ENCODE measurements at places on chromosomes 7 and 10.

GRCh38 chr10:129505500-129506075 is 38.5 kb downstream of the MGMT start:
- DNase-seq: no peak

GRCh38 chr10:21637795-21638194 is 103.8 kb downstream of the MLLT10 start:
- DNase-seq: no peak

GRCh38 chr7:35241884-35242283 is 12.0 kb downstream of the TBX20 start:
- no peak for DNase-seq

GRCh38 chr10:132392811-132393694 is 3.9 kb upstream of the PWWP2B start:
- no peak for DNase-seq

- no peak for DNase-seq
These were observed 45.3 kb upstream of the EGR2 start for GRCh38 chr10:62861507-62861906.

DNA sequence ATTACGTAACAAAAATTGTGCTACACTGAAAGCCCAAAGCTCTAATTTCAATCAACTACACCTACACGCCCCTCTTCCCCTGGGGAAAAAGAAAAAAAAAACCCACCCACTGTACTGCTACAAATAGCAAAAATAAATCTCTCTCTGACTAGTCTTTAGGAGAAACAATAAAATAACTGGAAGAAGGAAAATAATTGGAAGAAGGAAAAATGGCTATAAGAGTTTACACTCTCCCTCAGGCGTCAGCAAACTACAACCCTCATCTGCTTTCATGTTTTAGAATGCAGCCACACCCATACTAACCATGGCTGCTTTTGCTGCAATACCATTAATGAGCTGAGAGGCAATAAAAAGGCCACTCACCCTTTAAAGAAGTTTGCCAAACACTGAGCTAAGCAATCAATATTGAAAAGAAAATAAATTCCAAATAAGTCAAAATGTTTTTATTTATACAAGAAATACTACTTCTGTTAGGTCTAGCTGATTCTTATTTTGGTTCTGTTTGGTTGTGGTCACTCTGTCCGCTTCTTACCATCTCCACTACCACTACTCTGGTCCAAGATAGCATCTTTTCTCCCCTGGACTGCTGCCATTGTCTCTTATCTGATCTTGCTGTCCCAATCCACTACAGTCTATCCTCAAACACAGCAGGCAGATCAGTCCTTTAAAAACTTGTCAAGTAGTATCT is 3.8 kb downstream of the MINDY3 start:
- DNase-seq: no peak

- no peak for DNase-seq
These were observed 94.6 kb upstream of the RNF32 start for GRCh38 chr7:156545979-156546378.

Measured in central memory CD4-positive, alpha-beta T cell (primary cell).